Omental fat pad (tissue), 4 donors: ENCODE measurements at places on chromosomes 4 and X. TPM values are rescaled to one million over a fixed set of nuclear protein-coding genes. Genes with fewer than 3 reads are reported as not detected.

ANOS1 gene
- 3.2 TPM for total RNA-seq

COX7B2 gene
- not detected for total RNA-seq

CHRNA9 gene
- not detected for total RNA-seq

DNA sequence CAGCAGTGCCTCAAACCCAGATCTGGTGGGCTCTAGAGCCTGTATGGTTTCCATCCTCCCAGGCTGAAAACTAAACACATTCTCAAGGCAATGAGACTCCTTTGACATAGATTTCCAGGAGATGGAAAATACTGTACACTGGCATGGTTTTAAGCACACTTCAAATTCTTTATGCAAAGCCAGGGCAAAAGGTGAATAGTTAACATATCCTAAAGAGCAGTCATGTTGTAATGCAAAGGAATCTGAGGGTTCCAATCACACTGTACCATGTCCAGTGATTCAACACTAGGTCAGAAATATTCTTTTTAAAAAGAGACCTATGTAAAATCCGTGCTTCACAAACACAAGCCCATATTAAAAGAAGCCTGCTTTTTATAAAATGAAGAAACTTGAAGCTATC is 195.3 kb downstream of the QDPR start:
- DNase-seq, result no peak

- no peak for DNase-seq
These were observed 61.7 kb upstream of the CAMK2D start for GRCh38 chr4:113823291-113823659.
